ENCODE measurements at places on chromosomes 16 and 17.

DNA sequence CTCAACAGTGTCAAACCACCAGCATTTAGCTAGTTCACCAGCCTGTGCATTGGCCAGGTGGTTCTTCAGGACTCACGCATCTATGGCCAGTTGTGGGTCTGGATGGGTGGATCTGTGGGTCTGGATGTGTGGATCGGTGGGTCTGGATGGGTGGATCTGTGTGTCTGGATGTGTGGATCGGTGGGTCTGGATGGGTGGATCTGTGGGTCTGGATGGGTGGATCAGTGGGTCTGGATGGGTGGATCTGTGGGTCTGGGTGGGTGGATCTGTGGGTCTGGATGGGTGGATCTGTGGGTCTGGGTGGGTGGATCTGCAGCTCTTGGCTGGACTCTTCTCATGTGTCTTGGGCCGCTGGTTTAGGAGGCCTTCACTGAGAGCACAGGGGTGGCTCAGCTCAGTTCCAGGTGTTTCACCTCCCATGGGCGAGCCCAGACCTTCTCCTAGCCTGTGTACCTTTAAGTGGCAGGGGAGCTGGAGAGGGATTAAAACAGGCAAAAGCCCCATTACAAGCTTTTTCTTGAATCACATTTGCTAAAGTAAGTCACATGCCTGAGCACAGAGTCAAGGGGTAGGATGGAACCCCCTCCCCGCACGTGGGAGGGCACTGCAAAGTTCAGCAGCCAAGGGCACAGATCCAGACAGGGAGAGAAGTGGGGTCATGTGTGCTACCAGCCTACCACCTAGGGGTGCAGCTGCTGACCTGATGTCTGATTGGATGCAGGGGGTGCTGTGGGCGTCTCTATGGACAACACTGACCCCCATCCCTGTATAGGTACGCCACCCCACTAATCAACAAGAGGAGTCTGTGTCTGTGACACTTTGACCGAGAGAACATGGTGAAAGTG, 3.4 kb upstream of the NUBP1 start:
- no peak for DNase-seq

- peak; percentile 74 for DNase-seq
Observed at GRCh38 chr16:3509470-3509928, 8.7 kb downstream of the CLUAP1 start.

DNA sequence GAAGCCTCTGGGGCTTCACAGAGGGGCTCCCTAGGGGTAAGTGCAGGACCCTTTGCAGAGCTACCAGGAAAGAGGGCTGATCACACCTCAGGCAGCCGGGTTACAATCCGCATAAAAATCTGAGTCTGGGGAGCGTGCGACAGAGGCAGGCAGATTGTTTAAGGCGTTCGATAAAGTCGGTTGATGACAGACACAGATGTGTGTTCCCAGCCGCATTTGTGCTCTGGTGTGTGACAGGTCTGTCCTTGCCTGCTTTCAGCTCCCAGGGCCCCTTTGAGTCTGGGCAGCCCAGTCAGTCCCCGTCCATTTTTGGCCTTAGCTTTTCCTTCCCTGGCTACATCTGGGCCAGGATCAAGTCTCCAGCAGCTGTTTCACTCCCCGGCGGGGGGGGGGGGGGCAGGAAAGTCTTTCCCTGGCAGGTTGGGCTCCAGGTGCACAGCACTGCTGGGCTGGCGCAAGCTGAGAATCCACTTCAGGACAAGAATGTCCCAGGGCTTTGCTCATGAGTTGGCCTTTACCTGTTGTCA, 1.3 kb upstream of the ZACN start:
- no peak for DNase-seq

- DNase-seq = peak; percentile 80
Observed at GRCh38 chr16:4624827-4625559, 367 bp downstream of the MGRN1 start.

- no peak for DNase-seq
Observed at GRCh38 chr16:88306860-88307545, 75.8 kb upstream of the ZNF469 start.
